ENCODE measurements at places on chromosomes 2 and 18.

DNA sequence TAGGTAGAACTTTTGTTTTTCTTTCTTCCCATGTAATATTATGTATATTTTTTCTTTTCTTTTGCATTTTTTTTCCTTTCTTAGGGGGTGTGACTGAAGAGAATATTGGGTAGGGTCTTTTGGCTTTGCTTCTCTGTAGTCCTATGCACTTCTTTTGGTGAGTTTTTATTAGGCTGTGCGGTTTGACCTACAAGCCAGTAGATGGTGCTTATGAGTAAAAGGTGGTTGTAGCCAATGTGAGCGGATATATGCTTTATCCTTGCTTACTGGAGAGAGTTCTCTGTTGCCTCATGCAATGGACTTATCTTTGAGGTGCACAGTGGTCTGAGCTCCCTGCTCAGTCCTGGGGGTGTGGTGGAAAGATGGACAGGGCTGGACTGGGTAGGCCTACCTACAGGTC lies 52.7 kb downstream of the DSEL start:
- DNase-seq = no peak

DNA sequence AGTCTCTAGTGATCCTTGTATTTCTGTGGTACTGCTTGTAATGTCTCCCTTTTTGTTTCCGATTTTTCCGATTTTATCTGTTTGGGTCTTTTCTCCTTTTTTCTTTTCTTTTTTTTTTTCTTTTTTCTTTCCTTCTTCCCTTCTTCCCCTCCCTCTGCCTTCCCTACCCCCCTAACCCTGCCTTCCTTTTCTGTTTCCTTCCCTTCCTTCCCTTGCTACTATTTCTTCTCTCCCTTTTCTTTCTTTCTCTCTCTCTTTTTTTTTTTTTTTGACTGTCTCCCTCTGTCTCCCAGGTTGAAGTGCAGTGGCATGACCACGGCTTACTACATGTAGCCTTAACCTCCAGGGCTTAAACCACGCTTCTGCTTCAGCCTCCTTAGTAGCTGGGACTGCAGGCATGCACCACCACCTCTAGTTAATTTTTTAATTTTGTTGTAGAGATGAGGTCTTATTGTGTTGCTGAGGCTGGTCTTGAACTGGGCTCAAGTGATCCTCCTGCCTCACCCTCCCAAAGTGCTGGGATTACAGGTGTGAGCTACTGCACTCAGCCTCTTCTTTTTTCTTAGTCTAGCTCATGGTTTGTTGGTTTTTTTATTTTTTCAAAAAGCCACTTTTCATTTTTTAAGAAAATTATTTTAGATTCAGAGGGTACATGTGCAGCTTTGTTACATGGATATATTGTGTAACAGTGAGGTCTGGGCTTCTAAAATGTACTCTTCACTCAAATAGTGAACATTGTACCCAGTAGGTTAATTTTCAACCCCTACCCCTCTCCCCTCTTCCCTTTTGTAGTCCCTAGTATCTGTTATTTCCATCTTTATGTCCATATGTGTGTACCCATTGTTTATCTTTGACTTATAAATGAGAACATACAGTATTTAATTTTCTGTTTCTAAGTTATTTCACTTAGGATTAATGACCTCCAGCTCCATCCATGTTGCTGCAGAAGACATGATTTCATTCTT lies 24.7 kb downstream of the CCDC138 start:
- DNase-seq = no peak

- no peak for DNase-seq
These were observed 89.1 kb upstream of the ITGB6 start for GRCh38 chr2:160289126-160289525.

- DNase-seq = no peak
These were observed 25.6 kb downstream of the AP1S3 start for GRCh38 chr2:223811757-223812156.

GRCh38 chr18:45317948-45318640 lies 297.2 kb upstream of the SLC14A2 start:
- no peak for DNase-seq

GRCh38 chr18:62736077-62736855 lies 20.9 kb downstream of the PHLPP1 start:
- no peak for DNase-seq

DNA sequence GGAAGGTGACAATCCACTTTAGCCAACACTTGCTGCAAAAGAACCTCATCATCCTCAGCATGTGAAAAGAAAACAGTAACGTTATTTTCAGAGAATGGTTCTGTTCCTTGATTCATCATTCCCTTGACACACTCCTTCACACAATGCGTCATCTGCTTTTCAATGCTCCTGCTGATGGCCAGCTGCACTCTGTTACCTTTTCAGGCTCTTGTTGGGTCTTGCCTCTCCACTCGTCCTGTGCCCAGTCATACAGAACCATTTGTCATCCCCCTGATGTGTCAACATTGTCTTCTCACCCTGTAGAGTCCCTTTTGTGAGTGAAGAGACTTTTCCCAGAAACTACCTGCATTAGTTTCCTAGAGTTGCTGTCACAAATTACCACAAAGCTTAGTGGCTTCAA lies 12.2 kb upstream of the DTNA start:
- no peak for DNase-seq

- DNase-seq = no peak
These were observed 53.5 kb downstream of the MBP start for GRCh38 chr18:77079088-77079487.

DNA sequence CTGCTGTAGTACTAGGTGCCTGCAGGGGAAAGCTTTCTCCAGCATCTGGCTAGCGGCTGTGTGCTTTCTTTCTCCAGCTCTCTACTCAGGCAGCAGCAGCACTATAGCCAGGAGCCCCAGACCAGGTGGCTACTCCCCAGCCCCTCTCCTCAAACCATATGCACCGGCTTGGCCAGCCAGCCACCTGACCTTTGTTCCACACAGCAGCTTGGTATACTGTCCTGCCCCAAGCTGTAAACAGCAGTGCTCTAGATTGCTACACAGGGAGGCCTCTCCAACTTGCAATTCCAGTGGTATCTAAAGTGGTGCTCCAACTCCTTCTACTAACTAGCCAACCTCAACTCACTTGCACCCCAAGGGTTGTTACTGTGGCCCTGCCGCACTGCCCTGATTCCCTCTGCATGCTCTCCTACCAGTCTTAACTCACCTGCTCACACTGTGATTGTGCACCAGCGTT lies 19.6 kb downstream of the LDAH start:
- no peak for DNase-seq

DNA sequence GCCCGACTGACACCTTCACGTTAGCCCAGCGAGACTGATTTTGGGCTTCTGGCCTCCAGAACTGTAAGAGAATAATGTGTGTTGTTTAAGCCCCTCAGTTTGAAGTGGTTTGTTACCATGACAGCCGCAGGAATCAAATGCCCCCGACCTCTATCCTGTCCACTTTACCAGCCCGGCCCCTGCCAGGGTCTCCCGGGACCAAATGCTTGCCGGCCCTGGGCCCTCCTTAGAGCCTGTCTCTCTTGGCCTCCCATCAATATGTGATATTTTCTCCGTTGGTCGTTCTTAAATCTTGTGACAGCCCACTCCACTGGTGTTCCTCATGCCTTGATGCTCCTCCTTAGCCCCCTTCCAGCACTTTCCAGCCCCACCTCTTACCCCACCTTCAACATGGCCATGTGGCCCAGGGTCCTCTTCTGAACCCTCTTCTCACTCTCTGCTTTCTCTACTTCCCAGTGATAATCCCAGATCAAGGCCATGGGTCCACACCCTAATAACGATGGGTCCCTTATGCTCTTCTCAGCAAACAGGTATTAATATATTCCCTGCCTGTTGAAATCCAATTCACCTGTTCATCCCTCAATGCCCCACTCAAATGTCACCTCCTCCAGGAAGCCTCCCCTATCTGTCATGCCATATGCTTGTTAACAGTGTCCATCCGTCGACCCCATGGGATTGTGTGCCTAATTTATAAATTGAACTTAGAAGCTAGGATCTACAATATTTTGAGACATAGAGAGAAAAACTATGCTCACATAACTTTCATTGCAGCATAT lies 192.8 kb downstream of the ZFP36L2 start:
- no peak for DNase-seq

- no peak for DNase-seq
These were observed 45.8 kb downstream of the WDR7 start for GRCh38 chr18:56696966-56697365.

DNA sequence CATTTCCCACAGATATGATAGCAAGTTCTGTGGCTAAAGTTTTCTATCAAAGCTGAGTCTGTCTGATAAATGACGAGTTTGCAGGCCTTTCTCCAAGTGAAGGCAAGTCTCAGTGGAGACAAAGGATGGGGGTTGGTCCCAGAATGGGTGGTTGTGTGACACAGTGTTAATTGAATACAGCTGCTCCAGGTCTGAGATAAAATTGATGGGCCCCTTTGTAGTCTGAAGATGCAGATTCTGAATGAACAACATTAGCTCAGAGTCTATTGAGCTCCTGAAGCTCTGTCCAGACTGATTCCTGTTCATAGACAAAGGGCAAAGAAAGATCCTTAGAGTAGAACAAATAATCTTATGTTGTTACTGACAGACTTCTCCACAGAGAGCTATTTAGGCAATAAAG lies 296.9 kb upstream of the CYRIA start:
- no peak for DNase-seq

- DNase-seq = no peak
These were observed 1366.3 kb upstream of the TMEFF2 start for GRCh38 chr2:193561054-193561453.

GRCh38 chr2:136025057-136025973 lies 39.9 kb upstream of the DARS1 start:
- no peak for DNase-seq

DNA sequence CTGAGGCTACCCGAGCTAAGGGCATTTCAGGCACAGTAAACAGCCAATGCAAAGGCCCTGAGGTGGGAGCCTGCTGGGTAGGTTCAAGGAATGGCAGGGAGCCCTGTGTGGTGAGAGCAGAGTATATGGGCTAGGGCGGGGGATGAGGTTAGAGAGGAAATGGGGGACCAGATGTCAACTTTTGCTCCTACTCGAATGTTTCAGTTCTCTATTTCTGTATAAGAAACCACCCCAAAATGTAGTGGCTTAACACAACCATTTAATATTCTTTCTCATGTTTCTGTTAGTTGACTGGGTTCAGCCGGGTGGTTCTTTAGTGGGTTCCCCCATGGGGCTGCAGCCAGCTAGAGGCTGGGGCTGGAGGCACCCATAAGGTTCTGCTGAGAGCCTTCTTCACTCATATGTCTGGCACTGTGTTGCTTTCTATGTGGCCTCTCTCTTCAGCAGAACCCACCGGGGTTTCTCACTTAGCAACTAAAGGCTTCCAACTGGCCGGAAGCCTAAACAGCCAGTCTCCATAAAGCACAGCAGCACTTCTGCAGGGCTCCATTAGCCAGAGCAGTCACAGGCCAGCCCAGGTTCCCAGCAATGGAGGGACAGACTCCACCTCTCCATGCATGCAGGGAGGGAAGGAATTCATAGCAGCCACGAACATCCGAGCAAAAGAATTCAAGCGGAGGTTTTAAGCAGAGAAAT lies 5.6 kb upstream of the ATOH8 start:
- no peak for DNase-seq

DNA sequence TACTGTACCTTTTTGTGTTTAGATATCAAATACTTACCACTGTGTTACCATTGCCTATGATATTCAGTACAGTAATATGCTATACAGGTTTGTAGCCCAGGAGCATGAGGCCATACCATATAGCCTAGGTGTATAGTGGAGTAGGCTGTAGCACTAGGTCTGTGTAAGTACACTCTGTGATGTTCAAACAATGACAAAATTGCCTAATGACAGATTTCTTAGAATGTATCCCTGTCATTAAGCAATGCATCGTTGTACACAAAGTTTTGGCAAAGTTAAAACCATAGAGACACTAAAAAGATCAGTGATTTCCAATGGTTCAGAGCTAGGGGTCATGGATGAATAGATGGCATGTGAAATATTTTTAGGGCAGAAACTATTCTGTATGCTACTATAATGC lies 415.5 kb downstream of the NCKAP5 start:
- DNase-seq = no peak

DNA sequence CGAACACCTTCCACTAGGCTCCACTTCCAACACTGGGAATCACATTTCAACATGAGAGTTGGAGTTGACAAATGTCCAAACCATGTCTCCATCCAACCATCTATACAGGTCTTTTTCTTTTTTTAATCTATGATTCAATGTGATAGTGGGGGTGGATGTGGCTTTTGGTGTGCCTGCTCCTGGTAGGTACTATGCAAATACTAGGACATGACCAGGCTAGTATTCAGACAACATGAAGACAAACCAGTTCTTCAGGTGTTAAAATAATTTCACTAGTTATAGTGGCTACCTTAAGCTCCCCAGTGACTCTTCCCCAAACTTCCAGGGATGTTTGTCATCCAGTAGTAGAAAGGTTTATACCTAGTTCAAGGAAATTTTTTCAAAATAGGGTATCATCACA lies 387.5 kb downstream of the CDH2 start:
- no peak for DNase-seq

- DNase-seq = no peak
These were observed 16.5 kb upstream of the ANKRD44 start for GRCh38 chr2:197327073-197327471.

DNA sequence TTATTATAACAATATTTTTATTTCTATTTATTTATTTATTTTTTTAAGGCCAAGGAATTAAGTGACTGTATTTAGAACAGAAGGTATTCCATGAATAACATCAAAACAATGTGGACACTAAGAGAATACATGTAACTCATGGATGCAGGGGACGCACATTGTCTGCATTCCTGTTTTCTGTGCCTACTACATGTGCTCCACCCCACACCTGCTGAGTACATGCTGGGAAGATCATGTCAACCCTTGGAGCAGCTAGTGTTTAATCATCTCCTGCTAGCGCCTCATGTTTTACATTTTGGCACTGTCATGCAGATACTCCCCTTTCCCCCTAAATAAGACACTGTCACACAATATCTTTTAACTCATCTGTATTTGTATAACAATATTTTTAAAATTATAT lies 29.3 kb downstream of the DPYSL5 start:
- no peak for DNase-seq

GRCh38 chr2:12284487-12284886 lies 432.2 kb upstream of the TRIB2 start:
- DNase-seq = no peak

GRCh38 chr2:107772353-107772752 lies 54.3 kb upstream of the RGPD4 start:
- no peak for DNase-seq

DNA sequence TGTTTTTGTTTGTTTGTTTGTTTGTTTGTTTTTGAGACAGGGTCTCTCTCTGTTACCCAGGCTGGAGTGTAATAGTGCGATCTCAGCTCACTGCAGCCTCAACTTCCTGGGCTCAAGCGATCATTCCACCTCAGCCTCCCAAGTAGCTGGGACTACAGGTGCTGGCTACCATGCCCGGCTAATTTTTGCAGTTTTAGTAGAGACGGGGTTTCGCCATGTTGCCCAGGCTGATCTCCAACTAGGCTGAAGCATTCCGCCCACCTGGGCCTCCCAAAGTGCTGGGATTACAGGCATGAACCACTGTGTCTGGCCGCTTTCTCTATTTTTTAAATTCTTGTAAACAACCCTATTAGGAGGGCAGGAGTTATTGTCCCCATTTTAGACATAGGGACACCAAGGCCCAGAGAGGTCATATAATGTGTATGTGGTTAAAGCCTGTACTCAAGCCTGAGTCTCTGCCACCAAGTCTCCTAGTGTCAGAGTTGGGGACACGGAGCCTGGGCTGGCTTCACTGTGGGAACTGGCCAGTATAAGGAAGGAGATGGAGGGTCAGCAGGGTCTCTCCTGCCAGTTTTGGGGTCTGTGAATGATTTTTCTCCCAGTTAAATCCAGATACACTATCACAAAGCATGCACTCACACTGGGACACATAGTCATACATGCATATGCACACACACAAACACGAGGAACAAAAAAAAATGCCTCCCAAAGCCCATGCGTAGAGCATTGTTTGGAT lies 27.5 kb upstream of the MCFD2 start:
- no peak for DNase-seq

All from omental fat pad (tissue), 4 donors.